Mucosa of gallbladder (tissue), 1 donor: ENCODE measurements at places on chromosomes 1 and 21.

DNA sequence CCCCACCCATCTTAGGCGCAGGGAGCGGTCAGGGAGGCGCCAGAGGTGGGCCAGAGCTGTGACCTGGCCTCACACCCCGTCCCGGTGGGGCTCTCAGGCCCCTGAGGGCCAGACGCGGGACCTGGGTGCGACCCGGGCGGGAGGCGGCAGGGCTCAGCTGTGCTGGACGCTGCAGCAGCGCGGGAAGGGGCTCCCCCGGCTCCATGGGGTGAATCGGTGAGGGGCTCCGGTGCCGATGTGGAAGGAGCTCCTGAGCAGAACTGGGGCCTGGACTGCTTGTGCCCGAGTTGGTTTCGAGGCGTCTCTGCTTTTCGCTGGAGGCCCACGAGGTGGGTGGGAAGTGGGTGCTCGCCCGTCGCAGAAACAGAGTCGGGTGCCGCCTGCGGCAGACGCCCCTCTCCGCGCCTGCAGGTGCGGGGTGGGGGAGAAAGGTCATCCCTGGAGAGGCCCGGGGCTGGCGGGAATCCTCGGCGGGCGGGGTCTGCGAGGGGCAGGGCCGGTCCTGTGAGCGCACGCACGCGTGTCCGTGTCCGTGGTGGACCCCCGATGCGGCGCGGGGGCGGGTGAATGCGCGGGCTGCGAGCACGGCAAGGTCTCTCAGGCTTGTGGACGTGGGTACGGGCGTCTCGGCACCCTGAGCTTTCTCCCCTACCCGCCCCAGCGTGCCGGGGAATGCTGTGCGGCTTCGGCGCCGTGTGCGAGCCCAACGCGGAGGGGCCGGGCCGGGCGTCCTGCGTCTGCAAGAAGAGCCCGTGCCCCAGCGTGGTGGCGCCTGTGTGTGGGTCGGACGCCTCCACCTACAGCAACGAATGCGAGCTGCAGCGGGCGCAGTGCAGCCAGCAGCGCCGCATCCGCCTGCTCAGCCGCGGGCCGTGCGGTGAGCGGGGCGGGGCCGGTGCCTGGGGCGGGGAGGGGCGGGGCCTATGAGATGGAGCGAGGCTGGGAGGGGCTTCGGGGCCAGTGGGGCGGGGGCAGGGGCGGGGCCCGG lies 20.4 kb downstream of the AGRN start:
- DNase-seq: peak; percentile 72

DNA sequence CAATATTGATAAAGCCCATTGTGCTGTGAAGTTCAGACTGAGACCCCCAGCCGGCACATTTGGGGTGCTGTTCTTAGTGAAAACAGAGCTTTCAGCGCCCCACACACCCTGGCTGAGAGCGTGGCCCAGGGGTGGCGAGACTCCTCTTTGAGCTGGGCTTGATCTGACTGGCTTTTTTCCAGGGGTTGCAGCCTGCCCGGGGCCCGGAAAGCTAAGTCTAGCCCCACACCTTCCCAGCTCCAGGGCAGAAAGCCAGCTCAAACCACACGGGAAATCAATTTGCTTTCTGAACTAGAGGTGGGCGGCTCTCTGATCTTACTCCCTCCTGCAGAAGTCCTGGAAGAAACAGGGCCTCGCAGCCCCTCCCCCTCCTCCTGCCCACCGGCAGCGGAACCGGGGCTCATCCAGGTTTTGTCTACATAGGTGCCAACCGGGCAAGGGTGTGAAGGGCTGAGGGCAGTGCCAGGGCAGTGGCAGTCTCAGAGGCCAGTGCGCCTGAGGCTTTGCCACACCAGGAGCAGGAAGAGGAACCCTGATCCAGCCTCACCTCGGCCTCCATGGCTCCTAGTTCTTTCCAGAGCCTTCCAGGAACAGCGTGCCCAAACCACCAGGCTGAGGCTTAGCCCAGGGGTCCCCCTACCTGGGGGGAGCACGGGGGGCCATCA lies 155.3 kb downstream of the NPHP4 start:
- DNase-seq: no peak

DNA sequence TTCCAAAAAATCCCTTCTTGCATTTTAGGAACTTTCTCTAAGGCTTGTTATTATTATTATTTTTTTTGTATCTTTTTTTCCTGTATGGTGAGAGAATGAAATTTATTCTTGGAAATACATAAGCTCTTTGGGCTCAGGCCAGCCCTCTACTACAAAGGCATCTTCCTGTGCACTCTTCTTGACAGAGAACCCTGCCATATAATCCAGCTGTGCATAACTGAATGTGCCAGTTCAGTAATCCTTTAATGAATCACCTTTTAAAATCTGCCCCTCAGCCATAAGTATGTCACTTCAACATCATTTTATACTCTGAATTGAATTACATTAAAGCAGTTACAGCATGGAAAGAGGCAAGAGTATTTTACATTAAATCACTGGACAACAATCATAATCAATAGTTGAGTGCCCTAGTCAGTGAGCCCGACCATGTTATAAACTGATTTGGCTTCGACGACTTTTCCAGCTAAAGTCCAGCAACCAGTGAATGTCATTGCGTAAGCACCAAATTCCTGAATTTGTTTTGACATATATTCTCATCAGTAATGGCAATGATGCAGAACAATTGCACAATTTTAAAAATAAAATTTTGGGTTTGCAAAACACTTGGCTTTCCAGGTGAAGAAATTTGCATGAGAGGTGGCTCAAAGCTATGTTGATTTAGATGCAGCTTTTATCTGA lies 59.2 kb upstream of the KCNK2 start:
- DNase-seq: no peak

GRCh38 chr1:246856371-246856770 lies 75.4 kb downstream of the AHCTF1 start:
- DNase-seq: no peak

GRCh38 chr1:61482170-61482734 lies 242.7 kb downstream of the TM2D1 start:
- no peak for DNase-seq

- no peak for DNase-seq
Observed at GRCh38 chr1:204461331-204462228, 33.0 kb downstream of the PIK3C2B start.

- DNase-seq: peak; percentile 13
Observed at GRCh38 chr1:63148825-63149645, 173.3 kb upstream of the FOXD3 start.

DNA sequence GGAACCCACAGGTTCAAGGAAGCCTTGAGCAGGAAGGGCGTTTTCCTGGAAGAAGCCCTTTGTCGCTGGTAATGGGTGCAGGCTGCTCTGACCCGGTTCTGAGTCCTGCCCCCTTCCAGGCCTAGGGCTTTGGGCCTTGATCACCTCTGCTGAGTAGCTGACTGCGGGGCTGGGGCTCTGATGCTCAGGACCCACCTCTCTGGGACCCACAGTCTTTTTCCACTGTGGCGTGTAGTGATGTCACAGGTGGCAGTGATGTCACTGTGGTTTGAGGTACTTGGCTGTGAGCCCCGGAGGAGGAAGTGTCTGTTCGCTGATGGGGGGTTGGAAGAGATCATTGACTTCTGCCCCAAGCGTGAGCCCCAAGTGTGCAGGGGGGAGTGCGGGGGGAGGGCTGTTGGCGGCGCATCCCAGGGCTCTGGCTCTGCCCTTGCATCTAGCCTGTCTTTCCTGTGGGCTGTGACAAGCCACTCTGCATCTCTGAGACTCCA lies 6.9 kb downstream of the TNFRSF1B start:
- peak; percentile 88 for DNase-seq

GRCh38 chr1:65820983-65821382 lies 28.3 kb downstream of the PDE4B start:
- no peak for DNase-seq

GRCh38 chr1:66731170-66731865 lies 20.9 kb upstream of the DYNLT5 start:
- DNase-seq: no peak
